Spleen (tissue), 13 donors: ENCODE measurements at places on chromosomes 7 and 10. TPM values are rescaled to one million over a fixed set of nuclear protein-coding genes. Genes with fewer than 3 reads are reported as not detected.

DNA sequence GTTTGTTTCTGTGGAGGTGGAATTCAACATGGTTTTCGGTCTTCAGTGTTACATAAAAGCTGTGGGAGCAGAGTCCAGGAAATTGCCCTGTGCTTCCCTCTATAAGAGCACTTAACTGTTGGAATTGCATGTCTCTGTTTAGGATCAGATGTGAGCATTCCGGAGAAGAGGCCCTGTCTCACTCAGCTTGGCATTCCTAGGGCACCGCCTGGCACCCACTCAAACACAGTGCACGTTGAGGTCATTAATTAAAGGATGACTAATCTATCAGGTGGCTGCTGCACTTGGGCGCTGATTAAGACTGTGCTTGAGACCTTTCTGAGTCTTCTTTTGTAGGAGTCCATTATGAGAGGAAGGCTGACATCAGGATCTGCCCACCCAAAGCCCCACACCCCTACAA lies 82.8 kb upstream of the VIPR2 start:
- no peak for DNase-seq
- H3K4me1 ChIP-seq, result no peaks in the 10 kb centered on the region
- no peak overlapping the region for H3K27ac ChIP-seq
- H3K4me3 ChIP-seq, result no peak overlapping the region

The STAG3 gene
- total RNA-seq, result 31.4 TPM

DNA sequence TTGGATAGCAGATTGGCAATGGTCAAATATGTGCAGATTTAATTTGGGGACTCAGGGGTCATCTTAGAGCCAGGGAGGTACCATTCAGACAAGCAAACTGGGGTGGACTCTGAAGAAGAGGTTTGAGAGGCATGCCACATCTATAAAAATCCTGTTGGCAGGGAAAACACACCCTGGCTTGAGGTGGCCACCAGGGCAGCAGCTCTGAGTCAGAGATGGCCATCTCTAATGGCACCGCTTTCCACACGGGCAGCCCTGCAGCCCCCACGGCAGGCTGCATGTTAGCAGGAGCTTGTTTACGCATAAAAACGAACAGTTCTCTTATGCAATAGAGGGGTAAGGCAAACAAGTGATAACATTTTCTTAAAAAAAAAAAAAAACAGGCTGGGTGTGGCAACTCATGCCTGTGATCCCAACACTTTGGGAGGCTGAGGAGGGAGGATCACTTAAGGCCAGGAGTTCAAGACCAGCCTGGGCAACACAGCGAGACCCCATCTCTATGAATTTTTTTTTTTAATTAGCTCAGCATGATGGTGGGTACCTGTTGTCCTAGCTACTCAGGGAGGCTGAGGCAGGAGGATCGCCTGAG lies 14.9 kb downstream of the DLG5 start:
- H3K36me3 ChIP-seq, result no peaks in the 10 kb centered on the region
- no peaks in the 10 kb centered on the region for H3K27me3 ChIP-seq
- peaks cover 6% of the 10 kb centered on the region for H3K4me1 ChIP-seq
- no peak for DNase-seq
- H3K27ac ChIP-seq, result no peak overlapping the region

GRCh38 chr7:100506356-100506923 lies 22.7 kb downstream of the NYAP1 start:
- no peak overlapping the region for H3K27ac ChIP-seq
- no peaks in the 10 kb centered on the region for H3K27me3 ChIP-seq
- H3K4me1 ChIP-seq, result no peaks in the 10 kb centered on the region
- no peaks in the 10 kb centered on the region for H3K36me3 ChIP-seq
- DNase-seq, result no peak
